ENCODE measurements at places on chromosomes 16 and 17.

DNA sequence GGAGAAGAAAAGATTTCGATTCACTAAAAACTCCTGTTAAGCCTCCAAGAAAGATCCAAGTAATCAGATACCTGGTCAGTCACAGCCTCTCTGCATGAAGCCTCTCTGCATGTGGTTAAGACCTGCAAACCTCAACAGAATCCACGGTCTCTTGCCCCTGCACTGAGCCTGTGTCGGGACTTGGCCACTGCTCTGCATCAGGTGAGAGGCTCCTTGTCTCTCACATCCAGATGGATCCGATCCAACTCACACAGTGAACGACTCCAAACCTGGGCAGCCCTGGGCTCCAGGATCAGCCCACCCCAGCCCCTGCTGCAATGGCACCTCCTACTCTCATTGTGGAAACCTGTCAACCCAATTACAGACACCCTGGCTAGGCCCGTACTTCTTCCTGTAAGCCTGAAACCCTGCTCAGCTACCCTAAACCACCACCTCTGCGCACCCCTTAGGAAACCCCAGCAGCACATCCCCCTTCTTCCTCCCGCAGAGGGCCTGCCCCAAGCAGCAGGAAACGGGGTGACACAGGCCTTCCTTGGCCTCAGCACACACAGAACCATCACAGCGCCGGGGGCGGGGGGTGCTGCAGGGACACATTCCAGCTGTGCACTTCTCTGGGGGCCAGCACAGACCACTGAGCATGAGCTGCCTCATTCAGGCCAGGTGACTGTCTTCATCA, 129.5 kb downstream of the ANKRD11 start:
- DNase-seq, result peak; percentile 60

DNA sequence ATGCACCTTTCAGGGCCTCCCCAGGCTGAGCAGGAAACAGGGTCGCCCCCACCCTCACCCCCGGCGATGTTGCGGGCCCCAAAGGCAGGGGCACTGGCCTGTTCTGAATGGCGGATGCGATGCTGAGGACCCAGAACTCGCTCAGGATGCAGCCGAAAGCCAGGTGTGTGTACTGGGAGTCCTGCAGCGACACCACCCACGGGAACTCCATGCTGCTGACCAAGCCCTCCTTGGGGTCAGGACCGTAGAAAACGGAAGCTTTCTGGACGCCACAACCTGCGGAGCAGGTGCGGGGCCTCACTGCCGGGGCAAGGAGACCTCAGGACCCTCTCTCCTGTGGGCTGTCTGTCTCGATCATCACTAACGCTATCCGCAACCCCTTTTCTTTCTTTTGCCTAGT, 4.0 kb downstream of the PRSS54 start:
- no peak for DNase-seq

DNA sequence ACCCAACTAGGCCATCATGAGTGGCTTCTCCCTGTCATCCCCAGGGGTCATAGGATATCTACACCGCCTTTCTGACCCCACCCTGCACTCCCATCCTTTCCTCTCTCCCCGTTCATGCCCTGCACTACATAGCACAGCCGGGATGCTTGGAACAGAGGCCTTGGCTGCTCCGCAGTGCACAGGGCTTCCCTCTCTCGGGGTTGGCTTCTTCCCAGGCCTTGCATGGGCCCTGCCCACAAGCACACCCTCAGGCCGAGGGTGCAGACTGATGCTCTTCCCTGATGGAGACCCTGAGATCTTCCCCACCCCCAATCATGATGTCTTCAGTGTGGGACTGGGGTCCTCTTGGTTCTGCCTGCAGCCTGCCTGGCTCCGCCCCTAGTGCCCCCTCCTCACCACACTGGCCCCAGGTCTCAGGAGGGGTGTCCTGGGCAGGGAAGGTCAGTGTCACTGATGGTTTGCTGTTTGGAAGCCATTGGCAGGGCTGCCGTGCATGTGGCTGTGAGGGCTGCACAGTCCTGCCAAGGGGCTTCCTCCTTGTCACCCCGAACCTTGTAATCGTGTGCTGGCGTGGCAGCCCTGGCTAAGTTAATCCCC, 14.3 kb upstream of the NAGLU start:
- no peak for DNase-seq

DNA sequence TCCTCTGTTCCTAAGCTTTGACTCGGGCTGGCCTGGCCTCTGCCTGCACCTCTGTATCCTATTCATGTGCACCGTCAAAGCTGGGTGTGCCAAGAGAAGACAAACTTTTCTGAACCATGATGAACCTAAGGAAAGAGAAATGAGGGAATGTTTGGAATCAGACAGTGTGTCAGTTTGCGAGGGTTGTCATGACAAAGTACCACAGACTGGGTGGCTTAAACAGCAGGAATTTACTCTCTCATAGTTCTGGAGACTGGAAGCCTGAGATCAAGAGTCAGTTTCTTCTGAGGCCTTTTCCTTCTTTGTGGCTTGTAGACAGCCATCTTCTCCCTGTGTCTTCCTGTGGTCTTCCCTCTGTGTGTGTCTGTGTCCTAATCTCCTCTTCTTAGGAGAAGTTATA, 129.0 kb downstream of the KATNIP start:
- no peak for DNase-seq

DNA sequence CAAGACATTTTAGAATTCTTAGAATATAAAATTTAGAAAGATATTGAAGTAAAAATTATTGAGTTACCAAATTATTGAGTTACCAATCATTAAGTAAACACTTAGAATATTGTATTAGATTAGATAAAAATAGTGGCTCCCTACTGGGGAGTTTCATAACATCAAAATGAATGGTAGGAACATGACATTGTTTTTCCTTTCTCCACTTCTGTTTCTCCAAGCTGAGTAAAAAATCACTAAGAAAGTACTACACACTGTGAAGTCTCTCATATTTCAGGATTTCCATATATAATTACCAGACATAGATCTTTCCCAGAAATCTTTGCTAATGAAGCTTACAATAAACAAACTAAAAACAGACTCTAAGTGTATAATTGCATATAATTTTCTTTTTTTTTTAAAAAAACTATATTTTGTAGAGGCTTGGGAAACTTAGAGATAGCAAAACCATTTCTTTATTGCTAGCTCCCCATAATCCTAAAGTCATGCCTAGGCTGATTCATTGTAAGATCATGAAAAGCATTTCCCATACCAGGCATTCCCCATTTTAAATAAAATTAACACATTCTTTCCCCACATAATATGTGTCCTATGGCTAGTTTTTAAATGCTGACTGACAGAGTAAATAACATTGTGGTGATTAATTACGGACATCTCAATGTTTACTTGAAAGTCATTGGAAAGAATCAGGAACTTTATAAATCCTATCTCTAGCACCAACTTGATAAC, 1408.7 kb upstream of the GOT2 start:
- no peak for DNase-seq

DNA sequence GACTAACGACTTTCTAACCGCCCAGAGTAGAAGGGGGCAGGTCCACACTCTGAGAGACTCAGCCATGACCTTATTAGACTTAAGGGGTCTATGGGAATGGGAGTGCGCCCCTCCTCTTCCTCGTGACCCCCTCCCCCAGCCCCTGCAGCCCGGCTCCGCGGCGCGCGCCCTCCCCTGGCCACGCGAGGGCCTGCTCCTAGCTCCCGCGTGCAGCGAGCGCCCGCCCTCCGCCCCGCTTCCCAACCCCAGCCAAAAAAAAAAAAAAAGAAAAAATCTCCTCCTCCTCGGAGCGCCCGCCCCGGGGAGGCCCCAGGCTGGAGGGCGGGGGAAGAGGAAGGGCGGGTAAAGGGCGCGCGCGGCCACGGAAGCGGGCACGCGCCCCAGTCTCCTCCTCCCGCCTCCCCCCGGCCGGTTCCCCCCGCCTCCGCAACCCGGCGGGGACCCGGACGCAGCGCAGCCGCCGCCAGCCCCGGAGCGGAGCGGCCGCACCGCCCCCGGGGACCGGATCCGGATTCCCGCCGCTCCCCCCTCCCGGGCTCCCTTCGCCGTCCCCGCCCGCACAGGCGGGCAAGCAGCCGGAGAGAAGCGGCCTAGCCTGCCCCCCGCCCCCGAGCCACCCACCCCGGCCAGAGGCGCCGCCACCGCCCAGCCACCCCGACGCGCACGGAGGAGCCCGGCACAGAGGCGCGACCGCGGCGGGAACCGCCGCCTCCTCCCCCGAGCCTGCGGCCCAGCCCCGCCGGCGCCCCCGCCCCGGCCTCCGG, 949 bp downstream of the UBTF start:
- no peak for DNase-seq

- no peak for DNase-seq
These were observed 3.1 kb downstream of the GSG1L2 start for GRCh38 chr17:9818760-9819159.

DNA sequence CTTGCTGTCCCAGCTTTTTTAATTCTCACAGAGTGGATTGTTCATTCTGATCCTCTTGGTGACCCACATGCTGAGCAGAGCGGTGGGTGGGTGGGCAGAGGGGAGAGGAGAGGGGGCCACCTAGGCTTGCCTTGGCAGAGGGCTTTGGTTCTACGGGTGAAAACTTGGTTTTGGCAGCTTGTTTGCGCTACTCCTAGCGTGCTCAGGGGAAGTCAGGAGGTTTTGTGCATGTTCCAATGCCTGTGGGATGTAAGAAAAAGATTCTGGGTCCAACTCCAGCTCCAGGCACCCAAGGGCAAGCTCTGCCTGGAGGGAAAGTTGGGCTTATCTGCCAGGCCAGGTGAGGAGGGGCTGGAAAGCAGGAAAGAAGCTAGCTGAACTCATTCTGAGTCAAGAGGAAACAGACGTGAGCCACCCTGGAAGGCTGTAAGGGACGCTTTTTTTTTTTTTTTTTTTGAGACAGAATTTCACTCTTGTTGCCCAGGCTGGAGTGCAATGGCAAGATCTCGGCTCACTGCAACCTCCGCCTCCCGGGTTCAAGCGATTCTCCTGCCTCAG, 169.1 kb downstream of the WSCD1 start:
- DNase-seq, result no peak

Measured in stimulated activated CD8-positive, alpha-beta memory T cell treated with anti-CD3 and anti-CD28 coated beads, Interleukin-7, amount 100 ng/mL, for 24 hours (primary cell).